ENCODE measurements at places on chromosomes 3 and 15.
A peak's percentile ranks its signal among the peaks of the same experiment; 100 is the strongest.

DNA sequence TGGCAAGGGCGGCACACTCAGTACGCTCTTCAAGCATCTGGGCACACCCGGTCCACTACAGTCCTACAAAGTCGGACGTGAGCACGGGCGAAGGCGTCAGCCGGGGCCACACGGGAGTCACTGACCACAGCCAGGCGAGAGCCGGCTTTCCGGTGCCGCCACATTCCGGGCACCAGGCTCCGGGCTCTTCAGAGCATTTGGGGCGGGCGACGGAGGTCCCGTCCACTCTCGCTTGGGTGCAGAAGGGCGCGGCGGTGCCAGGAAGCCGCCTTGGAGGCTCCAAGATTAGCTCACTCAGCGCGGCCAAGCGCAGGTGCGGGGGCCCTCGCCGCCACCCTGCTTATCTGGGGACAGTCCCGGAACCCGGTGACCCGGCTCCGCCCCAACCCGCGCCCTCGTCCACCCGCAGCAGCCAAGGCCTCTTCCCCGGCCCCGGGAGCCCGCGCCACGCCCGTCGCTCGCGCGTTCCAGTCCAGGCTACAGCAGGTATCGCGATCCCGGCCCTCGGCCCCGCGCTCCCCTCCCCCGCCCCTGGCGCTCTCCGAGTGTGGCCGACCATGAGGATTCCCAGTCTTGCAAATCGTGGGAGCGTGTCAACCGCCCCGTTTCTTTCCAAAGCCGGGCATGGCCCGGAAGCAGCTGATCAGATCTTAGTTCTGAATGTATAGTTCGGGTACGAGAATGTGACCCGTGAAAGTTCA lies at the start of gene ADPRH:
Gene ADPRH, plus strand, starts transcription at position 127 of the 701 bp plus-strand sequence. CDS start 2,678 bp downstream, outside the sequence.
- DNase-seq, result peak; percentile 17

GRCh38 chr3:107208100-107208499 lies 169.1 kb upstream of the CCDC54 start:
- no peak for DNase-seq

GRCh38 chr3:151467069-151467468 lies 6.2 kb upstream of the IGSF10 start:
- no peak for DNase-seq

DNA sequence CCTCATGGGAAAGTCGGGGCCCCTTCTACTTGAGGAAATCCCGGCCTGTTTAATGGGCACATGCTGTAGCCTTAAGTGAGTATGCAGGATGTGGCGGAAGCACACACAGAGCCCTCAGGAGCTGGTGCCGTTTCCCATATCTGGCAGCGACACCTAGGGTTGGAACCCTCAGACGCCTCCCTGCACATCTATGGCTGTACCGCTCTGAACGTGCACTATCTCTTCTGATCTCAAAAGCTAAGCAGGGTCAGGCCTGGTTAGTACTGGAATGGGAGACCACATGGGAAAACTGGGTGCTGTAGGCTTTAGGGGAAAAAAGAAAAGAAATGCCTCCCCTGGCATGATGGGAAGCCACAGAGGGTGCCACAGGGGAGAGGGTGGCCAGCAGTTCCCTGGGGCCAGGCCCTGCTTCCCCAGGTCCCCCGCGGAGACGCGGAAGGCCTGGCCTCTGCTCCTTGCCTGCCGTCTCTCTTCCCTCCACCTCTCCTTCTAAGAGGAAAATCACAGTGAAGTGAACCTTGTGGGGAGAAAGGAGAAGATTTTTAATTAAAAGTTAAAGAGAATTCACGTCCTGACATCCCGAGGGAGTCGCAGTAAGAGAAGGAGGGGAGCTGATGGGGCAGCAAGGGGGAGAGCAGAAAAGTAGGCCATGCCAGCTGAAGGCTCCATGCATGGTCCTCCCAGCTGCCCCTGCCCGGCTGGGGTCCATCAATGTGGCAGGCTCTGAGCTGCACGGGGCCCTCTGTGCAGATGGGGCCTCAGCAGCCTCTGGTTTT lies 60.5 kb upstream of the TMEM115 start:
- DNase-seq, result no peak

DNA sequence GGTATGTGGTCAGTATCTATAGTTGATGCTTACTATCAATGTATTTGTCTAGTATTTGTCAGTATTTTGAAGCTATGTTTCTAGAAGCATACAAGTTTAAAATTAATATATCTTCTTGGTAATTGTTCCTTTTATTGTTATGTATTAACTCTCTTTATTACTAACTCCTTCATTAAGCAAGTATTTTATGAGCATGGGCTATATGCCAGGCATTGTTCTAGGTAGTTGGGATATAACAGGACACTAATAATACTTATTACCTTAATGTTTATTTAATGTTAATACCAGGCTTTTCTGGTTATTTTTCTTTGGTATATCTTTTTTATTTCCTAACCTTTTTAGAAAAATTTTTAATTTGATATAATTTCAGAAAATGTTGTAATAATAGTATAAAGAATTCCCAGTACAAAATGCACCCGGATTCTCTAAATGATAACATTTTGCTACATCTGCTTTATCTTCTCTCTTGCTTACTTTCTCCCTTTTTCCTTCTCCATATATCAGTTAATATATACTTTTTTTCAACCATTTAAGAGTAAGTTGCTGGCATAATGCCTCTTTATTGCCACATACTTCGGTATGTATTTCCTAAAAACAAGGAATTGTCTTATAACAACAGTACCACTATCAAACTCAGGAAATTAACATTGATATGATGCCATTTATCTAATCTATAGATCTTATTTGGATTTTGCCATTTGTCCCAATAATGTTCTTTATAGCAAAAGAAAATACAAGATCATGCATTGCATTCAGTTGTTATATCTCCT lies 30.9 kb downstream of the LRRC49 start:
- no peak for DNase-seq

DNA sequence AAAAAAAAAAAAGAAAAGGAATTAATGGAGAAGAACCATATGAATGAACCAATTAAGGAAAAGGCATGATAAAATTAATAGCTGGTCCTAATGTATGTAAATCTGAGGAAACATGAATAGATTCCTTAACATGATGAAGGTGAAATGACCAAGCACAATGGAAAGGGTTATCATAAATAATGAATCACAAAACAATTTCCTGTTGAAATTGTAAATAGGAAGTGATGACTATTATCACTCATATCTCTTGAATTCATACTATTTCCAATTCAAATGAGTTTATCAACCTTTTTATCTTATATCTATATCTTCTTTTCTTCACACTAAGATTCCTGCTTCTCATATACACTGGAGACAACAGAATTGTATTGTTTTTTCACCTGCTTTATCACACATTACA lies 32.0 kb downstream of the AADACL2 start:
- no peak for DNase-seq

DNA sequence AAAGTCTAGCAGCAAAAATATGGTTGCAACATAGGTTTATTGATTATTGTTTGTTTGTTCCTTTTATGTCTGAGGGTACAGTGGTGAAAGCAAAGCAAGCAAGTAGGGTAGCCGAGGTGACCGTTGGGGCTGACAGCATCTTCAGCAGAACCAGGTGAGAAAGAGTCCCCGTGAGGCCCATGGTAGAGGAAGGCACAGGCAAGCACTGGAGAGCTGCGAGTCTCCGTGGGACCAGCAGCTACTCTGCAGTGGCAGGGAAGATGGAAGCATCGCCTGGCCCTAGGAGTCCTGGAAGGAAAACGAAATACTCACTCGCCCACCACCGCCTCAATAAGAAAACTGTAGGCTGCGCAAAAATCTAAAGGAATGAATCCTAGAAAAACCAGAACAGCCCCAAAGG lies 25.3 kb upstream of the GABRA5 start:
- DNase-seq, result no peak

DNA sequence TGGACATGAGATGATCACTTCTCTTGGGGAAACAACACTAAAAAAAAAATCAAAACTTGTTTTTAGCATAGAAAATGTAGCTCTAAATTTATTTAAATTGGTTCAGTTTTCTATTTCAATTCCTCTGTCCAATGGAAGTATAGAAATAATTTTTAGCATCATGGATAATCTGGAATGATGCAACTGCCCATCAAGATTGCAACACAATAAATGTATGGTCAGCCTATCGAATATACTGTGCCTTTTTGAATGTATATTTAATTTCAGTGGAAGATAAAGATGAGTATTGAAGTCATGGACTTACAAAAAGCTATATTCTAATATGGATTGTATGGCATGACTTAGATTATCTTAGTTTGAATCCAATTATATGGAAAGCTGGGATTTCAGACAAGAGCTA lies 906.7 kb downstream of the IGSF11 start:
- no peak for DNase-seq

DNA sequence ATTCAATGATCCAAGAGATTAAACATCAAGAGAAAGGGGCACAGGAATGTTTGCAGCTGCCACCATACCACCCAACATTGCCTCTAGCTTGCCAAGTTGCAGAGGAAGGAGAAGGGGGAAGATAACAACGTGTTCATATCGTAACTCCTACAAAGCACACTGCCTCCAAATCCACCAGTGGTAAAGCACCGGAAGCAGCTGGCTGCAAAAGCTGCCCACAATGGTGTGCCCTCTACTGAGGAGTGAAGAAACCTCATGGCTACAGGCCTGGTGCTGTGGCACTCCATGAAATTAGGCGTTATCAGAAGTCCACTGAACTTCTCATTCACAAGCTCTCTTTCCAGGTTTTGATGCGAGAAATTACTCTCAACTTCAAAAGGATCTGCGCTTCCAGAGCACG lies 263.9 kb upstream of the STT3B start:
- DNase-seq, result no peak

DNA sequence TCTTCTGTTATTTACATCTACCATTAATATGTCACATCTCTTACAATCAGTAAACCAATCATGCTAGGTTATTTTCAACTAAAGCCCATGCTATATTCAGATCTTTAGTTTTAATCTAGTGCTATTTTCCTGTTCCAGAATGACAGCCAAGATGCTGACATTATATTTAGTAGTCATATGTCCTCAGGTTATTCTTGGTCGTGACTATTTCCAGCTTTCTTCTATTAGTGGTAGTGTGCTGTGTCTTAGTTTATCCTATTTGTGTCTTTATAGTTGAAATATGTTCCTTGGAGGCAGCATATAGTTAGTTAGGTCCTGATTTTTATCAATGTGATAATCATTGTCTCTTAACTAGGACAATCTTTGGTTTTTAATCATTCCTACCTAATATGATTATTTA lies 566.5 kb downstream of the CADM2 start:
- DNase-seq, result no peak

DNA sequence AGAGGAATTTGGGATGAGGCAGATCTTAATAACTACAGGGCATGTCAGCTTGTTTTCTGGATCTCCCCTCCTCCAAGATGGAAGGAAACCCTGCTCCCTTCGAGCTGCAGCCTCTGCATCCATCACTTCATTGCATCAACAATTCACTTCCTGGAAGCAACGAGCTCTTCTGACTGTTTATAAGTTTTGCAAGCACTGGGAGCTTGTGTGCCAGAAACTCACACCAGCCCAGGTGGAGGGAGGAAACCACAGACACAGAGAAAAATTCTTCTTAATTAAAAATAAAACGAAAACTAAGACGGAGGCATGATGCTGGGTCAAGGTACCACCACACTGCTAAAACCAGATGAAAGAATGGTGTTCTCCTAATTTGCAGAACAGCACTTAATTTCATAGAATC lies 10.6 kb downstream of the LRIG1 start:
- DNase-seq, result no peak

- no peak for DNase-seq
Measured at GRCh38 chr3:58210761-58211460, at the start of gene DNASE1L3. Gene DNASE1L3 (minus strand): TSS chr3:58210972. CDS start chr3:58210906, 66 bp downstream.

GRCh38 chr3:38828681-38829080 lies 12.7 kb upstream of the SCN10A start:
- no peak for DNase-seq

- no peak for DNase-seq
Measured at GRCh38 chr15:100042558-100042957, 299.2 kb downstream of the ADAMTS17 start.

- DNase-seq, result no peak
Measured at GRCh38 chr15:87401973-87402372, 854.6 kb downstream of the NTRK3 start.

GRCh38 chr3:185880600-185880999 lies 55.8 kb upstream of the IGF2BP2 start:
- DNase-seq, result no peak

All from activated T-helper 1 cell treated with Interleukin-2 at 50 U/mL for 16 hours (primary cell).